NCI-H1105 treated with DMSO at 0.1 percent for 48 hours (cell line): ENCODE measurements at places on chromosomes 13 and 19.
A peak's percentile ranks its signal among the peaks of the same experiment; 100 is the strongest.

GRCh38 chr13:33910255-33910654, 92.3 kb downstream of the RFC3 start:
- DNase-seq: no peak

DNA sequence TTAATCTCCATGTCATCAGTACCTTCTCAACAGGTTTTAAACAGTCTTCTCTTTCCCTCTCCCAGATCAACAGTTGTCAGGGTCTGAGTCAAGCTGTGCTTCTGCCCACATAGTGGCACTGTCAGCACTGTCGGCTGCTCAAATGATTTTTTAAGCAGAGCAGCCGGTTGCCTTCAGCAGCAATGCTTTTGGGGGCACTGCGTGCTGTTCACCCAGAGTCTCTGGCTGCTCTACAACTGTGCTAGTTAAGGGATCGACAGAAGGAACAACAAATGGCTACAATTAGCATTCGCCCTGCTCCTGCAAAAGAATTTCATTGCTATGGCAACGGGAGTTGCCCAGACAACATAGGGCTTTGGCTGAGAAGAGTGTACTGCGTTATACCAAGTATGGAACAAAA, 412.9 kb downstream of the DIAPH3 start:
- DNase-seq: no peak

DNA sequence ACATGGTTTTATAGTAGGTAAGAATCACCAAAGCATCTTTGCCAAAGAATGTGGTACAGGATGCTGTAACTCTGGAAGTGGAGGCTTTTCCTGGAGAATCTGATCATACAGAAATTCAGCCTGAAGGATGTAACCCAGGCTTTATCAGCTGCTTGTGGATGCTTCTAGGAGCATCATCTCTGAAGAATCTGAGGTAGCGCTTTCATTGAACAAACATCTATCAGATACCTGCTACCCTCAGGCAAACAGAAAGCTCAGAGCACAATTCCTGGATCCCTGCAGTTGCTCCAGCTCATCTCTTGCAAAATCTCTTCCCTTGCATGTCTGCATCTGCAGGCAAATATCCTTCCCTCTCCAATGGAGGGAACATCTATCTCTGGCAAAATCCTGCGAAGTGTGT, 9.3 kb downstream of the FAM124A start:
- DNase-seq: no peak

DNA sequence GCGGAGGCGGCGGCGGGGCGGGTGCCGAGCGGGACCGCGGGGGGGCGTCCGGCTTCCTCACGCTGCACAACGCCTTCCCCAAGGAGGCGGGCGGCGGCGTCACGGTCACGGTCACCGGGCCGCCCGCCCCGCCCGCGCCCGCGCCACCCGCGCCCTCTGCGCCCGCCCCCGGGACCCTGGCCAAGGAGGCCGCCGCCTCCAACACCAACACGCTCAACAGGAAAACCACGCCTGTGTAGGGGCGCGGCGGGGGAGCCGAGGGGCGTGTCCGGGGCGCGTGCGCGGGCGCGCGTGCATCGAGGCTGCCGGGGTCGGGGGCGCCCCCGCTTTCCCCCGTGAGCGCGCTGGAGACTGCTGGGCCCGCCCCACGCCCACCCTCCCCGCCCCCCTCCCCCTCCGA, 8.8 kb upstream of the CACNG6 start:
- no peak for DNase-seq

DNA sequence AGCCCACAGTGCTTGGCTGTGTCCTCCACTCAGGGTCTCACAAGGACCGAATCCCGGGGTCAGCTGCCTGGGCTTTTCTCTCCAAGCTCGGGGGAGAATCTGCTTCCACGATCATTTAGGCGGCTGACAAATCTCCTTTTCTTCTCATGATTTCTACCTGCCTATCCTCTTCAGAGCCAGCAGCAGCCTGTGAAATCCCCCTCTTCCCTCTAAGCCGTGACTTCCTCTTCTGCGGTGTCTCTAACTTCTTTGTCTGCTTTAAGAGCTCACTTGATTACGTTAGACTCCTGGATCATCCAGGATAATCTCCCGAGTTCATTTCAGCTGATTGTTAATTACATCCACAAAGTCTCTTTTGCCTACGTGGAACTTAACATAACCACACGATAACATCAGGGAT, 22.5 kb upstream of the ZNF845 start:
- peak; percentile 10 for DNase-seq

DNA sequence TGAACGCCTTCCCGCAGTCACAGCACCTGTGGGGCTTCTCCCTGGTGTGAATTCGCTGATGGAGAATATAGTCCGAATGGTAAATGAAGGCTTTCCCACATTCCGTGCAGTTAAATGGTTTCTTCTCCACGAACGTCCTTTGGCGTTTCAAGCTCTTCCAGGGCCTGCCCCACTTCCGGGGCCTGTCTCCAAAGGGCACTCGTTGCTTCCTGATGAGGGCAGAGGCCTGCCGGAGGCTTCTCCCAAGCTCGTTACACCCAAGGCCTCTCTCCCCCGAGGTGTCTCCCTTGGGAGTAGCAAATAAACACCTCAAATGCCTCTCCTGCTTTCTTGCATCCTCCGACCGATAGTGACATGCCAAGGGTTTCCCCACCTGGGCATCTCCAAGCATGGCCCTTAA, 34.3 kb downstream of the ZNF473 start:
- no peak for DNase-seq
